Mesendoderm (in vitro differentiated cells): ENCODE measurements at places on chromosomes 11 and 22.

DNA sequence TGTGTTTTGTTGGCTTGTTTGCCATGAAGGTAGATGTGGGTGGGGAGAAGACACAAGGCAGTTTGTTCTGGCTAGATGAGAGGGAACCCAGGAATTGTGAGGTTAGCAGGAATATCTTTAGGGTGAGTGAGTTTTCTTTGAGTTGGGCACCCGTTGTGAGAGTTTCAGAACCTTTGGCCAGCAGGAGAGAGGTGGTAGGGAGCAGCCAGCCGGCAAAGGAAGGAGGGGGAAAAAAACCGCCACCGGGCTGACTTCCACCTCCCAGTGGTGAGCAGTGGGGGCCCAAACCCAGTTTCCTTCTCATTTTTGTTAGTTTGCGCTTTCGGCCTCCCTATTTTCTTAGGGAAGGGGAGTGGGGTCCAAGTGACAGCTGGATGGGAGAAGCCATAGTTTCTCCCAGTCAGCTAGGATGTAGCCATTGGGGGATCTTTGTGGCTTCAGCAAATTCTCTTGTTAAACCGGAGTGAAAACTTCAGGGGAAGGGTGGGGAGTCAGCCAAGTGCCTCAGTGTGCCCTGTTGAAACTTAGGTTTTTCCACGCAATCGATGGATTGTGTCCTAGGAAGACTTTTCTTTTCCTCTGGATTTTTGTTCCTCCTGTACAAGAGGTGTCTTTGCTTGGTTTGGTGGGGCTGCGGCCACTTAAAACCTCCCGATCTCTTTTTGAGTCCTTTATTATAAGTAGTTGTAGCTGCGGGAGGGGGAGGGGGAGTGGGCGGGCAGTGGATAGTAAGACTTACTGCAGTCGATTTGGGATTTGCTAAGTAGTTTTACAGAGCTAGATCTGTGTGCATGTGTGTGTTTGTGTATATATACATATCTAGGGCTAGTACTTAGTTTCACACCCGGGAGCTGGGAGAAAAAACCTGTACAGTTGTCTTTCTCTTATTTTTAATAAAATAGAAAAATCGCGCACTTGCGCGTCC is 1.1 kb upstream of the GCAT start:
- peak; percentile 48 for DNase-seq

GRCh38 chr11:94584978-94585377 is 17.8 kb downstream of the PIWIL4 start:
- DNase-seq: no peak

DNA sequence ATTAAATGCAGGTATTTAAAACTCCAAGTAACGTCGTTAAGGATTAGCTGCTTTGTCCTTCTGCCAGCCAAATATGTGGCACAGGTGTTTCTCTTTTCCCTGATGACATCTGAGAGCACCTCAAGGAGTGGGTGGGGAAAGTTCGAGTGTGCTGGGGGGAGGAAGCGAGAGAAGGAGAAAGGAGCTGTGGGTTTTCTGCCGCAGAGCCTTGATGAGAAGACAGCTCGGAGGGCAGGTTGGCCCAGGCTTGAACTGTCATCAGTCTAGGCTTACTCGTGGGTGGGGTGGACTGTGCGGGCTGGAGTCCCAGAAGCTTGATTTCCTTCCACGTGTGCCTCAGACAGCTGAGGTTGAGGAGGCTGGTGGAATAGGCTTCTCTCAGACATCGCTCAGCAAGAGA is 15.2 kb upstream of the SORL1-AS1 start:
- DNase-seq: no peak

GRCh38 chr11:121866754-121867153 is 249.3 kb downstream of the BLID start:
- DNase-seq: no peak

GRCh38 chr11:14075118-14076078 is 112.9 kb downstream of the SPON1 start:
- peak; percentile 73 for DNase-seq
